ENCODE measurements at places on chromosomes 3 and 15.

GRCh38 chr15:40534371-40534770 lies 30.5 kb downstream of the CCDC32 start:
- no peak for DNase-seq

- no peak for DNase-seq
Observed at GRCh38 chr3:164507886-164508285, 570.4 kb downstream of the SI start.

DNA sequence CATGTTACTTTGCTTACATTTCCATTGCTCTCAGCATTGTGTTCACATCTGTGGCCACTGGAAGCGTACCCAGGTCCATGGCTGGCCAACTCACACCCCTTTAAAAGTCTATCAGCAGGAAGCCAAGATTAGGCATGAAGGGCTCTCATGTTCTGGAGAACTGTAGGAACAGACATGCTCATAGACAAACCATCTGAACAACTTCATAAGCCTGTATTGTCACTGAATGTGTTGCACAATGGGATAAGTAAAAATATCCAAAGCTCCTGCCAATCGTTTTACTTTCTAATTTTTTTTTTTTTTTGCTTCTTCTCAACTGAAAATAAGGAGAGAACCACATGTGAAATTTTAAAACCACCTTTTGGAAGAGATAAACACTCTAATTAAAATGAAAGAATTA lies 6.4 kb downstream of the RPLP1 start:
- DNase-seq, result no peak

DNA sequence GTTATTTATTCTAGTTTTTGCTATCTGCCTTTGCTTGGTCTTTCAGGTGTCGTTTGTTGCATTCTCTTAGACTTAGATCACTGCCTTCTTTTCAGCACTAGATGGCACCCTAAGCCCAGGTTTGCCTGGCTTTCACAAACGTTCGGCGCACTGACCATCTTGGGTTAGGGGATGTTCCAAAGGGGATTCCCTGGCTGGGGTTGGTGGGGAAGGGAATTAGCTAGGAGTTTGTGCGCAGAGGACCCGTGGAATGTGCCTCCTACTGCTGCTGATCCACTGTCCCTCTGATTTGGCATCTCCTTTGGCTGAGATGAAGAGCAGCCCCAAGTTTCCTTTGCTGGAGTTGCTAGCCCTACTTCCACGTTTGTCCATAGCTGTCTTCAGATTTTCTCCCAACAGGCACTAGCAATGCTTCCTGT lies 33.9 kb downstream of the PFN2 start:
- peak; percentile 35 for DNase-seq

DNA sequence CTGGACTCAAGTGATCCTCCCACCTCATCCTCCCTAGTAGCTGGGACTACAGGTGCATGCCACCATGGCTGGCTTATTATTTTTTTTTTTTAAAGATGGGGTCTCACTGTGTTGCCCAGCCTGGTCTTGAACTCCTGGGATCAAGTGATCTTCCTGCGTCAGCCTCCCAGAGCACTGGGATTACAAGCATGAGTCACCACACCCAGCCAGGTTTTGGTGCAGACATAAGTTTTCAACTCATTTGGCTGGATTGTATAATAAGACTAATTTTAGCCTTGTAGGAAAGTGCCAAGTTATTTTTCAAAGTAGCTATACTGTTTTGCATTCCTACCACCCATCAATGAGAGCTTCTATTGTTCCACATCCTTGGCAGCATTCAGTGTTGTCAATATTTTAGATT lies 32.1 kb downstream of the BUB1B start:
- DNase-seq, result no peak

DNA sequence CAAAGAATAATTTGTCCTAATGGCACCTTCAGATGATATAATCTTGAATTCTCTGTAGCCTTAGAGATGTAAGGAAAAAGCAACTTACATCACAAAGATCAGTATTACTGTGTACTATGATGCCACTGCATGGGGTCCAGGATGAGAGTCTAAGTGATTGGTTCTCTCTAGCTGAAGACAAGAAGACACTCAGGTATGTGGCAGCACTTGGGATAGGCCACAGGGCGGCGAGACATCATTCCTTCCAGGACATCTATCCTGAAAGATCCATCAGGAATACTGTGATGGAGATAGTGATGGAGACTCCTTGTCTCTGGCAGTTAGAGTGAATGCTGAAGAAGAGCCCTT lies 2.5 kb downstream of the CD200 start:
- DNase-seq, result no peak

GRCh38 chr3:67875858-67876257 lies 221.4 kb upstream of the SUCLG2 start:
- no peak for DNase-seq

DNA sequence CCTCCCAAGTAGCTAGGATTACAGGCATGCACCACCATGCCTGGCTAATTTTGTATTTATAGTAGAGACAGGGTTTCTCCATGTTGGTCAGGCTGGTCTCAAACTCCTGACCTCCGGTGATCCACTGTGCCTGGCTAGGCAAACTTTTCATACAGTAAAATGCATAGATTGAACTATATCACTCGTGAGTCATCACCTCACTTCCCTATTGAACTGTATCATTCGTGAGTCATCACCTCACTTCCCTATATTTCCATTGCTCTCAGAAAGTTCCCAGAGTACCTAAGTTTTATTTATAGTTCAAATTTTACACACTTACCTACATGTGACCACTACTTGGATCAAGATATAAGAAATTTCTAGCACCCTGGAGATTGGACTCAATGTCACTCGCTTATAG lies 73.6 kb upstream of the ACAD9 start:
- no peak for DNase-seq

- no peak for DNase-seq
Observed at GRCh38 chr3:152853196-152853595, 18.3 kb downstream of the P2RY1 start.

- no peak for DNase-seq
Observed at GRCh38 chr3:38129058-38129457, 7.9 kb downstream of the ACAA1 start.

GRCh38 chr15:72110355-72110754 lies 7.6 kb downstream of the MYO9A start:
- no peak for DNase-seq

DNA sequence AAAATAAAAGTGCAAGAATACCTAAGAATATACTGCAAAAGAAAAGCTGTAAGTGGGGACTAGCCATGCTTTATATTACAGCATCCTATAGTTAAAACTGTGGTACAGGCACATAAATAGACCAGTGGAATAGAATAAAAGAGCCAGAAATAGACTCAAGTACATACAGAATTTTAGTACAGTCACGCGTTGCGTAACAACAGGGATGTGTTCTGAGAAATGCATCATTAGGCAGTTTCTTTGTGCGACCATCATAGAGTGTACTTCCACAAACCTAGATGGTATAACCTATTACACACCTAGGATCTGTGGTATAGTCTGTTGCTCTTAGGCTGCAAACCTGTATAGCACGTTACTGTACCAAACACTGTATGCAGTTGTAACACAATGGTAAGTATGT lies 61.8 kb downstream of the PCCB start:
- DNase-seq, result no peak

DNA sequence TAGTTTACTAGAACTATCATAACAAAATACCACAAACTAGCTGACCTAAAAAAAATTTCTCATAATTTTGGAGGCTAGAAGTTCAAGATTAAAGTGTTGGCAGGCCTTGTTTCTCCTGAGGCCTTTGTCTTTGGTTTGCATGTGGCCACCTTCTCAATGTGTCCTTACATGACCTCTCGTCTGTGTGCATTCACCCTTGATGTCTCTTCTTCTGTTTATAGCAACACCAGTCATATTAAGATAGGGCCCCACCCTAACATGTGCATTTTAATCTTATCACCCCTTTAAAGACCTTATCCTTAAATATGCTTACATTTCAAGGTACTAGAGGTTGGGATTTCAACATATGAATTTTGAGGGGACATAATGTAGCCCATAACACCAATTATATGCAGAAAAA lies 177.0 kb downstream of the ZBBX start:
- no peak for DNase-seq

- DNase-seq, result no peak
Observed at GRCh38 chr3:128804017-128804810, 75.2 kb upstream of the ACAD9 start.

DNA sequence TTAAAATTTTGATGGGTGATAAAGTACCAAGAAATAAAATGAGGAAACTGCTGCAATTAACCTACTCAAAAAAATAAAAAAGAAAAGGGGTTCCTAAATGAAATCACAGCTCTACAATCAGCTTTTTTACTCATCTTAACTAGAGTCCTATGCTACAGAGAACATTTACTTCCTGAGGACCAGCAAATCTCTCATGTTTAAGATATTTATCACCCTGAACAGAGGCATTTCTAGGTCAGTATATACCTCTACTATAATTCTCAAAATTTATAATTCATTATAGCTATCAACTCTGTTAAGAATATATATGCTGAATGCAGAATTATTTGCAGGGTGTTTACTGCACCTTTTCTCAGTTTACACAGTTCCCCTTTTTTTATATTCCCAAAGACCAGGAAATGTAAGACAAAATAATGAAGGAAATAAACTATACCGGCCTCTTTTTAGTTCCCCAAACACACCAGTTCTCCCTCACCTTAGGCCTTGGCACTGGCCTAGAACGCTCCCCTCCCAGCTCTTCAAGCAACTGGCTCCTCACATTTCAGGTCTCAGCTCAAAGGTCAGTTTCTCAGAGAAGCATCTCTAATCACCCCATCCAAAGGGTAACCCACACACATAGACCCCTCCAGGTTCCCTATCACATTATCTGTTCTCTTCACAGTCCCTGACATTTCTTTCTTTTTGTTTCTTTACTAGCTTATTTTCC lies 71.1 kb downstream of the LRRFIP2 start:
- no peak for DNase-seq

DNA sequence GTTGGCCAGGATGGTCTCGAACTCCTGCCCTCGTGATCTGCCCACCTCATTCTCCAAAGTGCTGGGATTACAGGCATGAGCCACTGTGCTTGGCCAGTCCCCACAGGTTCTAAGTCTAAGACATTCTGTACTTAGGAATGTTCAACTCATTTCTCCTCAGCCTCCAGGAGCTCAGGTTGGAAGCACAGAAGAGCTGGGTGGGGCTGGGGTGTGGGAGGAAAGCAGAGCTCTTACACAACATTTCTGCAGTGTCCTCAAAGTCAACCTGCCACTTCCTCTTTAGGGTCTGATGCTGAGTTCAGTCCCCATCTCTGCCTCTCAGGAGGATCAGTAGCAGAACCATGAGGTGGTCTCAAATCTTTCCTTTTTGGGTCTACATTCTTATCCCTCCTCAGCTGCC lies 75.5 kb downstream of the MRPL46 start:
- DNase-seq, result no peak

DNA sequence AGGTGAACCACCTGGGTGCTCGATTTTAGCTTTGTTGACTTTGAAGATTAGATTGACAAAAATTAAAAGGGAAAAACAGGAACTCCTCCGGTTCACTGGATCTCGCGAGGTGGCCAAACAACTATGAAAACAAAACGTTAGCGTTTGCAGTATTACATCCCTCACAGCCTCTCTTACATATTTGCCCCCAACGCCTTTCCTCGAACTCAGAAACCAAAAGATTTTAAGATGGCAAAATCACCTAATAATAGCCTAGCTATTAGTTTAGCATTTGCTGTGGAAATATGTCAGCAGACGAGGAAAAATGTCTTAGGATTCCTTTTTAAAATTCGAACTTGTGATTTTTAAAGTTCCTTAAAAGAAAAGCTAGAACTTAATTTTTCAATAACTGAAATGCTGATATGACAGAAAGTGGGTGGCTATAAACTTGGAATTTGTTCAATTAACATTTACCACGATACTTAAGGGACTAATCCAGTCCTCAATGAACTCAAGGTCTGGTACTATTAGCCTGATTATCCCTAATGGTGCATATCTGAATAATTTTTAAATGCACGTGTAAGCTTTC lies 491 bp upstream of the SENP7 start:
- no peak for DNase-seq

DNA sequence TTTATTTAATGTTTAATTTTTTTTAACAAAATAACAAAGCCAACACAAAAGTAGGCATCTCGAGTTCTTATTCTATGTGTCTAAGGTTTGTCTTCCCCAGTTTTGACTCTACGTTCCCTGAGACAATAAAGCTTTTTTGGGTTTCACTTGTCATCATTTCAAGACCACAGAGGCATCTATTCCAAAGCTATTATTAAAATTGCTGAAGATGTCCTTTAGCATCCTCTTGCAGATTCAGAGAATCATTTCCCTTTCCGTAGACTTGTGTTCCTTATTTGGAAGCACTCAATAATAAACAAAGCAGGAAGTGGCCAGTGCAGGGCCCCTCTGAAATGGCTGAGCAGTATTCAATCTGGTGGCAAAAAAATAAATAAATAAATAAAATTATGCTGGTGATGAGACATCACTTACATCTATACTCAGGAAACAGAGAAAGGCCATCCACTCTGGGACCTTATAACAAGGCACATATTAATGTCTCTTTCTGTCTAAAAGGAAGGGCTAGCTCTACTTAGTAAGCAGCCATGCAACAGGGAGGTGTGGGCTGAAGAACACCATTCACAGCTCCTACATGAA lies 362.3 kb downstream of the WDR72 start:
- no peak for DNase-seq

DNA sequence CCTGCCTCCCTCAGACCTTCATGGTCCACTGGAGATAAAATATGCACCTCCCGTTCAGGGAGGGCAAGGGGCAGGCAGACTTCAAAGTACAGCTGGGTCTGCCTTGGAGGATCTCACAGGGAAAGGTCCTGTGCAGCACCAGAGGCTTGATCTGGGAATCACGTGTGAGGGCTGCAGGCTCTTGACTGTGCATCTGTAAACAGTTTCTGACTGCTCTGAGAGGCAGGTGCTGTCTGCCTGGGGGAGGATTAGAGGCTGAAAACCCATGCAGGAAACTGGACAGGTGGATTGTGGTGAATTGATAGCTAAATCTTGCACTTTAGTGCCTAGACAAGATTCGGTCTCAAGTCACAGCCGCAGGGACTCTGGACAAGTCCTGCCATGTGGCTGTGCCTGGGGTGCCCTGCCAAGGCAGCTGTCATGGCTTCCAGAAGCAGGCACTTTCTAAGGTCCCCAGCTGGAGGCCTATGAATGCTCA lies 239.3 kb downstream of the EPHB1 start:
- DNase-seq, result no peak

DNA sequence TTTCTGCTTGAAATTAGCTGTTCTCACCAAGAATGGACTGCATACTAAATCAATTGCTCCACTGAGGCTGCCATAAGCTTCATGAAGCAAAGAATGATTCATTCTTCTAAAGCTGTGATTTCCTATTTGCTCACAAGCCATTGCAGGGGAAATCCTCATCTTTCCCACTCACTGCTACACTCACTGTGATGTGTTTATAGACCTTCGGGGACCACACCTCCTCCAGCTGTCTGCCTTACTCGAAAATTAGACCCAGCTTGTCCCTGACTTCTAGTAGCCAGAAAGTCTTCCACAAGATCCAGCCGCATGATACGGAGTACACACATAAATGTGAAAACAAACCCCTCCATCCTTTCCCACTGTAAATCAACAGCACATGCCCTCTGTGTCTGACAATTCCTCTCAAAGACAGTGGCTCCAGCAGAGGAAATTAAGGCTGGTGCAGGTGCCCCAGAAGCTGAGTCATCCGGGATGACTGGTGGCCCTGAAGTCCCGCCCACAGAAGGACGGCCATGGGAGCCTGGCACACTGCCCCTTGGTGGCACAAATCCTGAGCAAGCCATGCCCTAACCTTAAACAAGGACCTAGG lies 172.0 kb downstream of the STT3B start:
- DNase-seq, result peak; percentile 48

GRCh38 chr3:182704926-182705325 lies 88.4 kb upstream of the ATP11B start:
- no peak for DNase-seq
